ENCODE measurements at places on chromosomes 7 and 10. TPM values are rescaled to one million over a fixed set of nuclear protein-coding genes. Genes with fewer than 3 reads are reported as not detected.
A peak's percentile ranks its signal among the peaks of the same experiment; 100 is the strongest.

IL6 gene
- not detected for total RNA-seq

GRCh38 chr7:135741905-135742304 lies 6.7 kb downstream of the FAM180A start:
- DNase-seq, result no peak

DNA sequence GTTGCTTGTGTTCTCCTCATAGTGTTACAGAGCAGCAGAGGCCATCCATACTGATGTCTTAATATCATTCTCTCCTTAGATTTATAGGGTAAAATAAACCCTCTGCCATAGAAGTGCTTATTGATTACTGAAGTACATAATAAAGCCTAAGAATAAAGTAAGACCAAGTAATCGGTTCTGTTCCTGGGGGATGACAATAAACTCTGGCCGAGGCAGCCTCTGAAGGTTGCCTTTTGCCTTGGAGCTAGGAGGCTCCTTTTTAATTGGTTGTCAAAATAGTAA lies 711.6 kb upstream of the GALNT17 start:
- DNase-seq, result no peak

GRCh38 chr7:116802144-116802745 lies 60.1 kb upstream of the CAPZA2 start:
- peak; percentile 28 for DNase-seq

PAX4 gene
- total RNA-seq, result not detected

GRCh38 chr7:124124201-124124600 lies 91.3 kb upstream of the TMEM229A start:
- no peak for DNase-seq

GRCh38 chr10:125284875-125285597 lies 124.7 kb upstream of the CTBP2 start:
- DNase-seq, result no peak

GPR22 gene
- total RNA-seq, result not detected

GRCh38 chr7:50858528-50859245 lies 76.0 kb upstream of the GRB10 start:
- DNase-seq, result no peak

ELFN1 gene
- 3.0 TPM for total RNA-seq

DNA sequence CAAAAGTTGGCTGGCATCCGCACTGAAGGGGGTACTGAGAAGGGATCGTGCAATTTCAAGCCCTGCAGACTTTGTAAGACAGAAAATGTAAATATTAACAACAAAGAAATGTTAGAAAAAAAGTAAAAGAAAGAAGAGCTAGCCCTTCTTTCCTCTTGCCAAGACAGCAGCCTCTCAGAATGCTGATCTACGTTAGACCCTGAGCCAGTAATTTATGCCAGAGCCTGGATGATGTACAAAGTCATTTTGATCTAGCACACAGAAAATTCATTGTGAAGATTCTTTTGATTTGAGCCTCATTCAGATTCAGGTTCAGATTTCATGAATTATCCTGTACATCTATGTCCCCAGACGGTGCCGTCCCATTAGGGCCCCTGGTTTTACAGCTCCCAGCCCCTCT lies 105.2 kb downstream of the PRKCQ start:
- DNase-seq, result no peak

PIP gene
- total RNA-seq, result 98.2 TPM

AASS gene
- 21.6 TPM for total RNA-seq

DNA sequence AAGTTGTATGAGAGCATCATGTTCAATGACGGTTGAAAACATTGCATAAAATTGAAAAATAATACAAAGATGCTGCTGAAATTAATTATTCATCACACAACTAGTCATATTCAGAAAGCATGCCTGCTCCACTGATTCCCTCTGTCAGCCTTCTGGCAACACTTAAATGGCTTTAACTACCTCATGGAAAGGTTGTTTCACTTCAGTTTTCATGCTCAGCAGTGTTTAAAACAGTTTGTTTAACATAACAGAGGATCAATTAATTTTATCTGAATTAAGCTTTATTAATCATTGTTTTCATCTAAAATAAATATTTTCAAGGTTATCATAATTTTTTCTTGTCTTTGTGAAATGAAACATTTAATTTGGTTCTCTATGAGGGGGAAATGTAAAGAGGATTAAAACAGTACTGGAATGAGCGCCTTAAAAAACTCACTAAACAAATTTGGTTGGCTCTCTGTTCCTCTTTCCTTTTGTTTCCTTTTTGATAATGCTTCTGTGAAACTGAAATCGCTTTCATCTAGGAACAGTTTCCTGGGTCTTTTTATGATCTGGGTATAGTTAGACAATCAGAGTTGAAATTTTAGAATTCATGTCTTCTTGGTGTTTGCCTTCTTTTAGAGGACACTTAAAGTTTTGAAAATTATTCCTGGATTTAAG lies 427.4 kb downstream of the SH2D4B start:
- DNase-seq, result no peak

DNA sequence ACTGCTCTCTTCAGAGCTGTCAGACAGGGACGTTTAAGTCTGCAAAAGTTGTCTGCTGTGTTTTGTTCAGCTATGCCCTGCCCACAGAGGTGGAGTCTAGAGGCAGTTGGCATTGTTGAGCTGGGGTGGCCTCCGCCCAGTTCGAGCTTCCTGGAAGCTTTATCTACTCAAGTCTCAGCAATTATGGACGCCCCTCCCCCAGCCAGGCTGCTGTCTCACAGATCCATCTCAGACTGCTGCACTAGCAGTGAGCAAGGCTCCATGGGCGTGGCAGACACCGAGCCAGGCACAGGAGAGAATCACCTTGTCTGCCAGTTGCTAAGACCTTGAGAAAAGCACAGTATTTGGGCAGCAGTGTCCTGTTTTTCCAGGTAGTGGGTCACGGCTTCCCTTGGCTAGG lies 98.1 kb downstream of the SDHAF3 start:
- DNase-seq, result peak; percentile 21

GRCh38 chr10:61895898-61896600 lies 5.5 kb upstream of the ARID5B start:
- no peak for DNase-seq

GRCh38 chr10:42937649-42938180 lies 139.2 kb upstream of the RET start:
- no peak for DNase-seq

GRCh38 chr7:7772397-7772821 lies 54.0 kb upstream of the RPA3 start:
- DNase-seq, result peak; percentile 26

ADK gene
- total RNA-seq, result 34.1 TPM

GRM8 gene
- total RNA-seq, result 1.3 TPM

CYP26C1 gene
- 1.1 TPM for total RNA-seq

NXPH1 gene
- total RNA-seq, result not detected

DNA sequence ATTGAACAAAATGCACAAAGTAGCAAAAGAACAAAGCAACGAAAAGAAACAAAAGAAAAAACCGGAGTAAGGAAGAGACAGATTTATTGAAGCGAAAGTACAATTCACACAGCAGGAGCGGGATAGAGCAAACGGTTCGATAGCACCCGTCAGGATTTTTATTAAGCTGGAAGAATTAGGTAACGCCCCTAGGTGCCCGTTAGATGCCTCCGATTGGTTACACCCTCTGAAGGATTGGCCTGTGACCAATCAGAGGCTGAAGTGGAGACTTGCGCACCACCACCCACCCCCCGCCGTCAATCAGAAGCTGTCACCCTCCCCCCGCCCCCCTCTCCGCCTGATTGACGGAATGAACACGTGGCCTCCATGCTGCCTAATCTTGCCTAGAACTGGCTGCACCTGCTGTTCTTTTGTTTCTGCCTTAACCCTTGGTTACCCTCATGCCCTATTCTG lies 16.8 kb downstream of the OCM2 start:
- DNase-seq, result no peak

DNA sequence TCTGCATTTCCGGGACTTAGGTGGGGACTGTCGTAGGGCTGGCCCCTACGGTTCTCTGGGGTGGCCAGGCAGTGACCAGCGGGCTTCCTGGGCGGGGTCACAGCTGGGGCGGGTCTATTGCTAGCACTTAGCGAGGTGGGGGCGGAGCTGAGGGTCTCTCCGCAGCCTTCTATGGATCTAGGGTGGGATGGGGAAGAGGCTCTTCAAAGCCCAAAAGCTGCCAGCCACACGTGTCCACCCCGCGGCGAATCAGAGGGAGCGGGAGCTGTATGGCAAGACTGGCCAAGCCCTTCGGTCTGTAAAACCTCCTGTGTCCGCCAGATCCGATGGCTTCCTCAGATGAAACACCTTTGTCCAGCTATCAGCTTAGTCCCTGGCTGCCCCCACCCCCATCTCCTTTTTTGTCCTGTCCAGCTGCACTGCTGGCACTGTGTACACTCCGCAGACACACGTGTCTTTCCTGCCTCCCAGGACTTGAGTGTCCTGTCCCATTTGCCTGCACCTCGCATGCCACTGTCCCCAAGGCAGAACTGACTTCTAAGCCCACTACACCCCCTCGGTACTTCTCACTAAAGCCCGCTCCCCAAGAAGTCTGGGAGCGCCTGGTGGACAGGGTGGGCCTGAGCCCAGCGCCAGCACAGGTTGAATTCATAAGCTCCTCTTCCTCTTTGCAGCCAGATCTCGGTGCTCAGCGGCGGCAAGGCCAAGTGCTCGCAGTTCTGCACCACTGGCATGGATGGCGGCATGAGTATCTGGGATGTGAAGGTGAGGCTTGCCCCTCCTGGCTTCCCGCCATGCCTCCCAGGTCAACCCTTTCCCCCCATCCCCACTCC lies 14.8 kb downstream of the PDAP1 start:
- peak; percentile 31 for DNase-seq

DNA sequence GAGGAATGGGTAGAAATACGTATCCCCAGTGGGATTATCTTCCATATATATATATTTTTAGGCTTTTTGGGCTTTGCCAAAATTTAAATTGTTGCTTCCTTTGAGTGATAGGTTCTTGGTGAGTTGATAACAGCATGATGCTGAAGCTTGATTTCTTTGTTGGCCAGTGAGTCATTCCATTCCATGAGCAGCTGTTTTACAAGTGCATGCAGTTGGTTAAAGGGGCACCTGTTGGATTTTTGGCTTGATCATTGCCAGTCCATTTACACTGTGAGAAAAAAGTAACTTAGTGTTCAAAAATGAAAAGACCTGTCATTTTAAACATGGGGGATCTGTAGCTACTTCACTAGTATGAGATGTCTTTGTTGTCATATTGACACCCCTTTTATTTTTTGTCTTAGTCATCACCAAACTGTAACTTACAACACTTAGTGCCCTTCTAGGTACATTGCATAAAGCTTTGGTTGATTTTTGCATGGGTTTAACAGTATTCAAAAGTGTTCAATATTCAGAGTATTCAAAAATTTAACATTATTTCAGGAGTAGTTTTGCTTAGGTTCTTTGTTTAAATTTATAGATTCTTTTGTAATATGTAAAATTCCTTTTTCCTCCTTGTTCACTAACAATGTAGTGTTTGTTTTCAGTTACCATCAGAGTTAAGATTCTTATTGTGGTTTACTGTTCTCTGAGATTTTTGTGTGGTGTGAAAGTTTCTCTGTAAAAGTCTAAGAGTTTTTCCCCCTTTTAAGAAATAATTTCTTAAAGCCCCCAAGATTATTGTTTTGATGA lies 8.8 kb downstream of the AKAP9 start:
- no peak for DNase-seq

GRCh38 chr10:79007421-79008319 lies 61.1 kb upstream of the ZMIZ1 start:
- no peak for DNase-seq

DNA sequence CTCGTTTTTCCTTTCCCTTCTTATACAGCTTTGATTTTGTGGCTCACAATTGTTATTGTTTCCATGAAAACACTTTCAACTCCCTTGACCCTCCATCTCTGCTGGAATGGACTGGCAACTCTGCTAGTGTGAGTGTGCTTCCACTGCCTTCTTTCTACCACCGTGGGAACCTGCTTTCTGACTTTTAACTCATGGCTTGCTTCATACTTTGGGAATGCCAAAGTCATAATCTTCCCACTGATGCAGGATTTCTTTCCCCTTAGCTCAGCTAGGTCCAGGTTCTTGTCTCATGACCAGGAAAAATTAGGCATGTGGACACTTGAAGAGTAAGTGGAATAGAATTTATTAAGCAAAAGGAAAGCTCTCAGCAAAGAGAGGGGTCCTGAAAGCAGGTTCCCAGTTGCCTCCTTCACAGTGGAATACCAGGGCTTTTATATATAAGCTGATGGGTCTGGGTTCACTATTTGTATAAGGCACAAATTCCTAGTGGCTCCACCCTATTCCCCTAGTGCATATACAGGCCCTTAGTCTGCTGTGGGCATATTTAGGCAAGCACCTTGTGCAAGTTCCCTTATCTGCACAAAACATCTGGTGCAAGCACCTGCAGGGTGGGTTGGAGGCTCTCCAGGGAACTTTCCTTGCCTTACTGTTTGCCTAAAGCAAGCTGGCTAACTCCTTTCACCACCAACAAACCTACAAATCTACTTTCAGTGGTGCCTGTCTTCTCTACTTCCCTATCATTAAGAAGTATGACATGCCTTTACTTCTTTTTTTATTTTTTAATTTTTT lies 119.5 kb downstream of the CFAP58 start:
- peak; percentile 30 for DNase-seq

PTF1A gene
- 1.9 TPM for total RNA-seq

GRCh38 chr10:69915215-69915560 lies 113.5 kb downstream of the COL13A1 start:
- DNase-seq, result no peak

DNA sequence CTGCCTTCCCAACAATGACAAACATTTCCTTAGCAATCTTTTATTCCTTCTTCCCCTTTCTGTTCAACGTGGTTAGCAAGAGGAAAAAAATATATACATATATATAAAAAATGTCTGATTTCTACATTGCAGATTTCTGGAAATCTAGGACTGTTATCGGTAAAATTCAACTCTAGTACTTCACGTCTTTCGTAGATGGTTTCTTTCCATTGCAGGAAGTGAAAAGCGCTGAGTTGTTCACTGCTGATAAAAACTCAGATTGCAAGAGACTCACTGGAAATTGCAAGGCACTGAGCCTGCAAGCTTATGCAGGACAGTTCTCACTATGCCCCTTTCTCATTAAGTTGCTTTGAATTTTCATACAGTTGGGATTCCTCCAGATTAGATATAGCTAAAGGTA lies 23.9 kb downstream of the KIN start:
- no peak for DNase-seq

- no peak for DNase-seq
These were observed 50.9 kb downstream of the ADCY1 start for GRCh38 chr7:45625067-45625466.

GRCh38 chr7:75960372-75960771 lies 34.0 kb downstream of the TMEM120A start:
- no peak for DNase-seq

CALML3 gene
- 8.0 TPM for total RNA-seq

CTNNA3 gene
- total RNA-seq, result 0.27 TPM

- no peak for DNase-seq
These were observed 37.2 kb upstream of the ZNF107 start for GRCh38 chr7:64628721-64629120.

- no peak for DNase-seq
These were observed 1.5 kb upstream of the POR start for GRCh38 chr7:75913437-75913836.
